NCI-H1105 (cell line): ENCODE measurements at places on chromosomes 3 and 15.

DNA sequence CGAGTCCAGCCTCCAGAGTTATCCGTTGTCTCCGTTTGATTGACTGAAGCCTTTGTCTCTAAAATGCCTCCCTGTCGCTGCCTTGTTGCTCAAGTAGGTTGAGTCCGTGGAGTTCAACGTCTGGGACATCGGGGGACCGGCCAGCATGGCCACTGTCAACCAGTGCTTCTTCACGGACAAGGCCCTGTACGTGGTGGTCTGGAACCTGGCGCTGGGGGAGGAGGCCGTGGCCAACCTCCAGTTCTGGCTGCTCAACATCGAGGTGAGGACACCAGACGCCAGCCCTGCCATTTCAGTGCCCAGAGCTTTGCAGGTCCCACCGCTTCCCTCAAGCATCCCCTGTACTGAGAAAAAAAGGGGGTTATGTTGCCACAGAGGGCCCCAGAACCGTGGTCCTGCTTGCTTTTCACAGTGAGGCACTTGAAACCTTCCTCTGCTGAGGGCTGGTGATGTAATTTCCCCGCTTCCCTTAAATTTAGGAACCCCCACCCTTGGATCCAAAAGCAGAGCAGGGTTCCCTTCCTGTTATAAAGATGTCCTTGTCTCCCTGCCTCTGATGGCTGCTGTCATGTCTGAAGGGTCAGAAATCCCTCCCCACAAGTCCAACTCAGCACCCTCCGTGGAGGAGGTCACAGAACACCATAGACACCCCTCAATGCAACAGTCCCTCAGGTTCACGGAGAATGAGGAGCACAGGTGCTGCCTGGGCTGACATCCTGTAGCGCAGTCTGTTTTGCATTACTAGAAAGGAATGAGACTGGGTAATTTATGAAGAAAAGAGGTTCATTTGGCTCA, 105.7 kb downstream of the LRRK1 start:
- no peak for DNase-seq

GRCh38 chr3:152296971-152297370, 28.2 kb downstream of the MBNL1 start:
- no peak for DNase-seq

- no peak for DNase-seq
Measured at GRCh38 chr3:170497207-170498095, 78.8 kb downstream of the CLDN11 start.

GRCh38 chr3:125121246-125122010, 65.6 kb upstream of the HEG1 start:
- DNase-seq = no peak

- DNase-seq = no peak
Measured at GRCh38 chr3:69329892-69330291, 56.0 kb downstream of the FRMD4B start.

DNA sequence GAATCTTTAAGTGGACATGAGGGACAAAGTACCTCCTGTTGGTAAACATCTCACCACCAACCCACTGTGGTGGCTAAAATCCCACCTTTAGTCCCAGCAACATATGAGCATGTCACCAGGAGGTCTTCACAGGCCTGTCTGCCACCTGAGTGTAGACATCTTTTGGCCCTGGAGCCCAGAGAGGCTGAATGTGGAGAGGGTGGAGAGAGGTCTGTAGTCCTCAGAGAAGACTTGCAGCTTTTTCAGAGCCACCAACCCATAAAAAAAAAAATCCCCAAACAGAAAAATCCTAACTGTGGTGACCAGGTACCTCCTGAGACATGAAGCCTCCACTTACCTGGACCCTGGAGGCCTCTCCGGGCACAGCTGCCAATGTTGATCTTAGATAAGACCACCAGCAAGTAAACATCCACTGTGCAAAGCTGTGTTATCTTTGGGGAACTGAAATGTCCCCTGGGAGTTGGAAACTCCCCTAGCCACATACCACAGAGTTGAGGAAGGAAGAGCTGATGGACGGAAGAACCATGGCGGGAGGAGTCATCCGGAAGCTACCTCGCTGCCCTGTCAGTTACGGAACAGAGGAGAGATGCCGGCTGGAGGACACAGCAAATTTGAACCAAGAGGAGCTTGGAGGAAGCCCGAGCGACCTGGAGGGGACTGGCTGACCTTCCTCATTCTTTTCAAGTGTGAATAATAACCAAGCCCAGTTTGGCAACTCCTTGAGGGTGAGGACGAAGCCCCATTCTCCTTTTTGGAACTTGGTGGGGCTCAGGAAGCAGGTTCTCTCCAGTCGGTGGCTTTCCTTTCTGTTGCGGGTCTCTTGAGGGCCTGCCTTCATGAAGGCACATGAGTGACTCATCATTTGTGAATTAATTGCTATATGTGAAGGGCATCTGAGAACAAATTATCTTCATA, at the start of gene GHRL:
TSS of gene GHRL (minus strand) at position 443 of the 915 bp plus-strand sequence. CDS start 2,767 bp downstream, outside the sequence.
- no peak for DNase-seq

GRCh38 chr3:174466471-174467054, 392.6 kb upstream of the NAALADL2 start:
- no peak for DNase-seq

GRCh38 chr3:74410276-74410941, 204.1 kb downstream of the CNTN3 start:
- no peak for DNase-seq

GRCh38 chr3:49630784-49631183, 43.4 kb upstream of the APEH start:
- DNase-seq = no peak

GRCh38 chr15:83304861-83305703, 20.6 kb upstream of the BNC1 start:
- DNase-seq = no peak
